ENCODE measurements at places on chromosomes 2 and 18. TPM values are rescaled to one million over a fixed set of nuclear protein-coding genes. Genes with fewer than 3 reads are reported as not detected.
A peak's percentile ranks its signal among the peaks of the same experiment; 100 is the strongest.

The ACTR1B gene
- total RNA-seq: 73.2 TPM

The EPB41L5 gene
- 65.7 TPM for total RNA-seq

- no peak overlapping the region for H3K27ac ChIP-seq
- peak; percentile 36 for DNase-seq
- H3K27me3 ChIP-seq: peaks cover 15% of the 10 kb centered on the region
- H3K4me1 ChIP-seq: peaks cover 46% of the 10 kb centered on the region
- H3K36me3 ChIP-seq: no peaks in the 10 kb centered on the region
Observed at GRCh38 chr2:207164006-207164831, 1.5 kb downstream of the KLF7 start.

DNA sequence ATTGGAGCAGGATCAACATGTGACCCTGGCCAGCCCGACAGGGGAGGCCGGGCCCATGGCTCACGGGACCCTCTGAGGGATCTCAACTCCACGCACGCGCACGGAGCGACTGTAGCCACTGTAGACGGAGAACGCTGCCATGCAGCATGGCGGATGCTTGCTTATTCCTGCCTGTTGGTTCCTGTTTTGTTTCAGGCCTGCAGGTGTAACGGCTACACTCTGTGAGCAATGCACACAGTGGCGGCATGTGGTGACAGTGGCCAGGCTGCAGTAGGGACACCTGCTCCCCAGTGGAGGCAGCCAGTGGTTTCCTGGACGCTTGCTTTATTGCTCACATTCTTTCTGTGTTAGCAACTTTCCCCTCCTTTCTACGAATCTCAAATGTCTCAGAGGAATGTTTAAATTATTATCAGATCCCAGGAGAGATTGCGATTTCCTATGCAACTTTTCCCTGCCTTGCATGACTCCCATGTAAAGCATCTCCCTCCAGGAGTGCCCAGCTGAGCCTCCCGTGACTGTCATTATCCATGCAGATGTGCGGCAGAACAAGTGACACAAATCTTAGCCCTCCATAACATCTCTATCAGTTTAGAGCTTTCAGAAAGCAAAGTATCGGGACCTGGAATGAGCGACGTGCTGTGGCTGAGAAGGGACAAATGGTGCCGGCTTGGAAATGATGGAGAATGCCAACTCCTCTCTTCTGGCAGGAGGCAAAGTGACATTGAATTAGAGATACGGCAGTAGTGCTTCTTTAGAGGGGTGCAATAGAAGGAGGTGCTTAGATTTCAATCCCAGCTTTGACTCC, 209.7 kb downstream of the ASB1 start:
- no peak overlapping the region for H3K27ac ChIP-seq
- no peak for DNase-seq
- no peak overlapping the region for H3K4me3 ChIP-seq
- no peaks in the 10 kb centered on the region for H3K36me3 ChIP-seq
- no peaks in the 10 kb centered on the region for H3K4me1 ChIP-seq
- H3K27me3 ChIP-seq: no peaks in the 10 kb centered on the region

The RAPGEF4 gene
- 1.8 TPM for total RNA-seq

DNA sequence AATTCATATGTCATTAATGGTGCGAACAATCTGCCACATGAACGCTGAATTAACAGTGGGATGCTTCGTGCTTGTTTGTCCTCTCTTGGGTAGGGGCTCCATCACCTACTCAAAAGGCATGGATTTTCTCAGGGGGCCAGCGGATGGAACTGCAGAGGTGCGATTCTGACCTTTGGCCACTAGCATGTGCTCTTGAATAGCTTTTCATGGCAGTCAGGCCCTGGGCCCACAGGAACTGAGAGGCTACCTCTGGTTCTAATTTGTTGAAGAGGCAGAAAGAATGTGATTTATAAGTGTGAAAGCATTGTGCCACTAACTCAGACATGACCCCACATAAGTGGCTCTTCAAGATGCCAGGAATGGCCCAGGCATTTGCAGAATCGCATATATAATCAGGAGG, 283.2 kb downstream of the INSIG2 start:
- peak; percentile 84 for DNase-seq
- H3K4me1 ChIP-seq: peaks cover 12% of the 10 kb centered on the region
- H3K27ac ChIP-seq: no peak overlapping the region

DNA sequence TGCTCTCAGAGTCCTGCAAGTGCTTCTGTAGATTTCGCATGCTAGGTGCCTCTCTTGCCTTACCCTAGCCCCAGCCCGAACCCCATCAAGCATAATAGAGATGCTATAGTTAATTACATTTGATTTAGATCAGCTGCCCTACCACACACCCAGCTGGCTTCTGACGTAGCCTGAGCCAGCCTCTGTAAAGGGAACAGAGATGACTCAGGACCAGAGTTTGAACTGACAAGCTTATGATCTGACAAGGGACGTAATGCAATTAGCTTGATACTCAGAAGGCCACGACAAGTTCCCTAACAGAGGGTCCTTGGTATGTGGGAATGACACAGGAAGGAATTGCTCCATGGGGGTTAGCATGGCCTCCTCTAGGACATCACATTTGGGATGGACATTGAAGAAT, 126.6 kb downstream of the LRATD1 start:
- H3K27me3 ChIP-seq: no peaks in the 10 kb centered on the region
- no peak for DNase-seq
- H3K36me3 ChIP-seq: no peaks in the 10 kb centered on the region
- no peak overlapping the region for H3K27ac ChIP-seq

Measured in neural progenitor cell (in vitro differentiated cells).